ENCODE measurements at places on chromosomes 16 and 17. TPM values are rescaled to one million over a fixed set of nuclear protein-coding genes. Genes with fewer than 3 reads are reported as not detected.

GRCh38 chr17:48558057-48558830, 13.3 kb upstream of the HOXB2 start:
- peaks cover 98% of the 10 kb centered on the region for H3K27me3 ChIP-seq
- no peak for DNase-seq
- H3K4me3 ChIP-seq = no peak overlapping the region
- H3K27ac ChIP-seq = no peak overlapping the region
- no peaks in the 10 kb centered on the region for H3K4me1 ChIP-seq

GRCh38 chr17:72090108-72090507, 30.7 kb upstream of the SOX9 start:
- no peaks in the 10 kb centered on the region for H3K36me3 ChIP-seq
- no peak overlapping the region for H3K4me3 ChIP-seq
- no peaks in the 10 kb centered on the region for H3K27me3 ChIP-seq
- no peak for DNase-seq

GRCh38 chr17:19327031-19327783, 35.3 kb downstream of the B9D1 start:
- H3K4me1 ChIP-seq = no peaks in the 10 kb centered on the region
- no peak for DNase-seq

DUS2 gene
- 9.6 TPM for polyA plus RNA-seq

OR1A2 gene
- not detected for polyA plus RNA-seq

DNA sequence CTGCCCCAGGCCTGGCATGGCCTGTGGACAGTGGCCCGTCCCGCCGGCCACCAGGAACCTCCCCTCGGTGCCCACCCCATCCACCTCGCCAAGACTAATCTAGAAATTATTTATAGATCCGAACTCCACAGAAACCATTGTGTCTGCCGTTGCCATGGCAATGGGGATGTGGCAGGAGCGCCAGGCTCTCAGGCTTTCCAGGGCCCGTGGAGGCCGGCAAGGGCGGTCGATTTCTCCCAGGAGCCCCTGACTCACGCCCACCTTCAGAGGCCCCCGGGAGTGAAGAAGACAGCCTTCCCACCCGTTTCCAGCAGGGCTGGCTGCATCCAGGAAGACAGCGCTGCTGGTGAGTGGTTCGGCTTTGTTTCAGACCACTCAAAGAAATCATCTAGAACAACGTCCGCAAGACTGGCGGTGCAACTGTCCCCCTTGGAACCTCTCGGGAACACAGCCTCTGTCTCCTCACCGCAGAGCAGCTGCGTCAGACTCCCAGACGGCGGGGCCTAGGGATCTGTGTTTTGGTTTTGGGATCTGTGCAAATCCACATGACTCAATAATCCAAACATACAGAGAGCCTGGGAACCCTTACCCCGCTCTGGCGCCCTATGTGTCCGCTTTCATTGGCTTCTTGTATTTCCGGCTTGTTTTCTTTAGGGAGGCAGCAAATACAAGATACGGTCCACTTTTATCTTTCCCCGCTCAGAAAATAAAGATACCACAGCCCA, 48.5 kb upstream of the ZCCHC14 start:
- no peaks in the 10 kb centered on the region for H3K36me3 ChIP-seq
- peaks cover 10% of the 10 kb centered on the region for H3K4me1 ChIP-seq
- DNase-seq = peak; percentile 61
- H3K27ac ChIP-seq = peak overlapping the region; percentile 64
- peak overlapping the region; percentile 37 for H3K4me3 ChIP-seq

GRCh38 chr17:63398680-63399079, 47.4 kb downstream of the CYB561 start:
- H3K4me1 ChIP-seq = no peaks in the 10 kb centered on the region
- H3K4me3 ChIP-seq = no peak overlapping the region
- H3K27ac ChIP-seq = peak overlapping the region; percentile 78

- no peak overlapping the region for H3K4me3 ChIP-seq
- no peaks in the 10 kb centered on the region for H3K36me3 ChIP-seq
- H3K27me3 ChIP-seq = no peaks in the 10 kb centered on the region
- DNase-seq = no peak
- H3K4me1 ChIP-seq = peaks cover 23% of the 10 kb centered on the region
- no peak overlapping the region for H3K27ac ChIP-seq
Observed at GRCh38 chr16:391885-392335, 5.1 kb upstream of the NME4 start.

ANKRD40CL gene
- not detected for polyA plus RNA-seq

GRCh38 chr17:78957128-78957527, 22.6 kb downstream of the LGALS3BP start:
- H3K27ac ChIP-seq = no peak overlapping the region
- no peak for DNase-seq
- no peaks in the 10 kb centered on the region for H3K36me3 ChIP-seq
- H3K4me1 ChIP-seq = peaks cover 31% of the 10 kb centered on the region

KIF2B gene
- not detected for polyA plus RNA-seq

ADCY7 gene
- polyA plus RNA-seq = 2.4 TPM

DHRS7C gene
- polyA plus RNA-seq = 12.6 TPM

DNA sequence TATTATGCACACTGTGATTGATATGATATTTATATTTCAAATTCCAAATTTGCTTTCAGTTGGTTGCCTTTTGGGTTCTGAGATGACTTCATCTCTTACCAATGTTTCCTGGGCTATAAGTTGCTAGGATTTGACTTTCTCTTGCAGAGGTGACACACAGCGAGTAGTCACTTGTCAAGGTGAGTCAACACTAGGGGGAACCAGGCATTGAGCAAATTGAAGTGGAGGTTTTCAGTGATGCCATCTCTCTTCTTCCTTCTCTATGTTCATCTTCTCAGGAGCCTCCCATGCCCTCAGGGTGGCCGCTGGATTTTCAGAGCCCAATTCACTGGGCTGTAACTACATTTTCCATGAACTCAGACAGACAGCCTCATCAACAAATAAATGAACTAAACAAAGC, 6.0 kb upstream of the CPD start:
- H3K4me1 ChIP-seq = peaks cover 7% of the 10 kb centered on the region
- H3K4me3 ChIP-seq = no peak overlapping the region
- no peaks in the 10 kb centered on the region for H3K36me3 ChIP-seq

DNA sequence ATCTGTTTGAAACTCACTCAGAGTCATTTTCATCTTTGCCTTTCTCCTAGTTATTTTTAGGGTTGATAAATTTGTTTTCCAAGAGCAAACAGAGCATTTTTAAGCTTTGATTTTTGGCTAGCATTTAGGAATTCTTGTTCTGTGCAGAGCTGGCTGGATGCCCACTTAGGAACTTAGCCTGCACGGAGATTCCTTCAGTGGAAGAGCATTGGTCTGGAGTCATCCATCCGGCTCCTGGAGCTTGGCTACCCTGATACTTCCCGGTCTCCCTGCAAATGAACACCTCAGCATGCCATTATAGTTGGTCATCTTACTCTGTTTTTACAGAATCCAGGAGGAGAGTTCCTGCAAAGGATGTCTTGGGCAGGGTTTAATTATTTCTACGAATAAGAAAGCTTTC, 57.1 kb downstream of the SPECC1 start:
- H3K27me3 ChIP-seq = no peaks in the 10 kb centered on the region
- no peak for DNase-seq
- no peaks in the 10 kb centered on the region for H3K36me3 ChIP-seq
- H3K27ac ChIP-seq = peak overlapping the region; percentile 4

GRCh38 chr17:76193591-76193990, 46.7 kb downstream of the RNF157 start:
- H3K27me3 ChIP-seq = no peaks in the 10 kb centered on the region
- H3K27ac ChIP-seq = no peak overlapping the region
- no peak for DNase-seq
- H3K4me3 ChIP-seq = no peak overlapping the region
- H3K4me1 ChIP-seq = no peaks in the 10 kb centered on the region

GRCh38 chr17:11996722-11997146, 541 bp downstream of the ZNF18 start:
- H3K4me3 ChIP-seq = peak overlapping the region; percentile 96
- H3K4me1 ChIP-seq = peaks cover 24% of the 10 kb centered on the region
- H3K36me3 ChIP-seq = peaks cover 13% of the 10 kb centered on the region
- DNase-seq = no peak

DNA sequence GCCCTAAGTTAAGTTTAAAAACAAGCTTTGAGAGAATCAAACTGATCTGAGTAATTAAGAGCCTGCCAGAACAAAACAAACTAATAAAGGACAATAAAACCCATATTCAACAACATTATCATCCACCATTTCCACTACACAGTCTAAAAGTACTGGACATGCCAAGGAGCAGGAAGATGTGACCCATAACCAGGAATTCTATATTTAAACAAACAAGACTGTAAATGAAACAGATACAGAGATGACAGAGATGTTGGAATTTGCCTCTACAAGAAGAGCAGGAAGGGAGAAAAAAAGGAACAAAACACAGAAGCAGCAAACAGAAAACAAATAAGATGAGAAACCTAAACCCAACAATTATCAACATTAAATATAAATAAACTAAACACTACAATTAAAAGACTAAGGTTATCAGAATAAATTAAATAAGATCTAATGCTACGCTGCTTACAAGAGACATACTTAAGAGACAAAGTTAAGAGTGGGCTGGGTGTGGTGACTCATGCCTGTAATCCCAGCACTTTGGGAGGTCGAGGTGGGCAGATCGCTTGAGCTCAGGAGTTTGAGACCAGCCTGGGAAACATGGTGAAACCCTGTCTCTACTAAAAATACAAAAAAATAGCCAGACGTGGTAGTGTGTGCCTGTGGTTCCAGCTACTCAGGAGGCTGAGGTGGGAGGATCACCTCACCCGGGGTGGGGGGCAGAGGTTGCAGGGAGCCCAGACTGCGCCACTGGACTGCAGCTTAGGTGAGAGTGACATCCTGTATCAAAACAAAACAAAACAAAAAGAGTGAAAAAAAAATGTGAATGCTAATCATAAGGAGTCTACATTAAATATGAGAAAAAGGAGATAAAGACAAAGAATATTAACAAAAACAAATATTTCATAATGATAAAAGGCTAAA, 50.6 kb downstream of the CREBBP start:
- no peak for DNase-seq
- H3K4me1 ChIP-seq = peaks cover 21% of the 10 kb centered on the region
- no peaks in the 10 kb centered on the region for H3K27me3 ChIP-seq
- H3K27ac ChIP-seq = no peak overlapping the region

- DNase-seq = no peak
- H3K27me3 ChIP-seq = no peaks in the 10 kb centered on the region
- H3K36me3 ChIP-seq = no peaks in the 10 kb centered on the region
- H3K27ac ChIP-seq = no peak overlapping the region
- no peaks in the 10 kb centered on the region for H3K4me1 ChIP-seq
- H3K4me3 ChIP-seq = no peak overlapping the region
Observed at GRCh38 chr17:71412803-71413202, 708.0 kb upstream of the SOX9 start.

DNA sequence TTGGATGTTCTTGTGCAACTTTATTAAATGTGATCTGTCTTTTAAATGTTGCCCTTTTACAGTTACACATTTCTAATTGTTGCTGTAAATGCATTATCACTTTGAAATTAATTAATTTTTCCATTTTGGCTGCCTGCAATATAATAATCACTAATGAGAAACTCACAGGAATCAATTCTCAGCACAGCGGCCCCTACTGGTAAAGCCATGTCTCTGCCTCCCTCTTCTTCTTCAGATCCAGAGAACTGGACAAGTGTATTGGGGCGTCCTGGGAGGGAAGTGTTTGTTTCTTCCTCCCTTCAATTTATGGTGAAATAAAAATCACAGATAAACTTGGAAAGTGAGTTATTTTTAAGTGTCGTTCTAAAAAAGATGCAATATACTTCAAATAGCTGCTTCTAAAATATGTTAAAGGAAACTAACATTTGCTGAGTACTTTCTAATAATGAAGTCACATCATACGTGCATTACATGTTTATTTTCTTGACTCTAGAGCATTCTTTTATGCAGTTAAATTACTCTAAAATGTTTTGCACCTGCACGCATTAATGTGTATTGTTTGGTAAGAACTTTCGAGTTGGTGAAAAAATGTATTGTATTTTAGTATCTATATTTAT, 338.0 kb downstream of the WWOX start:
- DNase-seq = no peak
- H3K36me3 ChIP-seq = peaks cover 3% of the 10 kb centered on the region
- H3K4me1 ChIP-seq = no peaks in the 10 kb centered on the region
- no peaks in the 10 kb centered on the region for H3K27me3 ChIP-seq

- no peak overlapping the region for H3K4me3 ChIP-seq
- H3K27ac ChIP-seq = no peak overlapping the region
- DNase-seq = no peak
- H3K27me3 ChIP-seq = no peaks in the 10 kb centered on the region
- no peaks in the 10 kb centered on the region for H3K4me1 ChIP-seq
Observed at GRCh38 chr16:75225678-75226515, 7.1 kb downstream of the CTRB1 start.

MT1H gene
- polyA plus RNA-seq = not detected

GRCh38 chr17:28912281-28912937, 9.5 kb upstream of the DHRS13 start:
- no peaks in the 10 kb centered on the region for H3K27me3 ChIP-seq
- DNase-seq = no peak
- peaks cover 89% of the 10 kb centered on the region for H3K36me3 ChIP-seq
- peaks cover 28% of the 10 kb centered on the region for H3K4me1 ChIP-seq
- H3K4me3 ChIP-seq = no peak overlapping the region
- H3K27ac ChIP-seq = no peak overlapping the region

GRCh38 chr16:9138021-9138680, 46.7 kb downstream of the HAPSTR1 start:
- no peak for DNase-seq
- peaks cover 17% of the 10 kb centered on the region for H3K4me1 ChIP-seq
- H3K36me3 ChIP-seq = no peaks in the 10 kb centered on the region
- H3K27ac ChIP-seq = no peak overlapping the region
- H3K27me3 ChIP-seq = no peaks in the 10 kb centered on the region
- no peak overlapping the region for H3K4me3 ChIP-seq

GRCh38 chr16:68238029-68238345, 2.1 kb upstream of the ESRP2 start:
- H3K36me3 ChIP-seq = no peaks in the 10 kb centered on the region
- H3K27me3 ChIP-seq = no peaks in the 10 kb centered on the region
- peak overlapping the region; percentile 61 for H3K4me3 ChIP-seq

Measured in heart right ventricle (tissue), 16 donors.